Stimulated activated CD4-positive, alpha-beta T cell treated with anti-CD3 and anti-CD28 coated beads, Interleukin-2, amount 100 ng/mL, for 24 hours (primary cell): ENCODE measurements at places on chromosomes 11 and 22.

- no peak for DNase-seq
Measured at GRCh38 chr11:101128571-101129202, 926 bp downstream of the PGR start.

GRCh38 chr22:31173386-31174145, 13.6 kb downstream of the RNF185 start:
- no peak for DNase-seq

- peak; percentile 86 for DNase-seq
Measured at GRCh38 chr22:39170825-39171622, 18.5 kb upstream of the CBX7 start.

- DNase-seq = no peak
Measured at GRCh38 chr11:131146827-131147490, 223.5 kb upstream of the NTM start.

GRCh38 chr11:1125803-1126202, 31.9 kb upstream of the MUC5AC start:
- no peak for DNase-seq

DNA sequence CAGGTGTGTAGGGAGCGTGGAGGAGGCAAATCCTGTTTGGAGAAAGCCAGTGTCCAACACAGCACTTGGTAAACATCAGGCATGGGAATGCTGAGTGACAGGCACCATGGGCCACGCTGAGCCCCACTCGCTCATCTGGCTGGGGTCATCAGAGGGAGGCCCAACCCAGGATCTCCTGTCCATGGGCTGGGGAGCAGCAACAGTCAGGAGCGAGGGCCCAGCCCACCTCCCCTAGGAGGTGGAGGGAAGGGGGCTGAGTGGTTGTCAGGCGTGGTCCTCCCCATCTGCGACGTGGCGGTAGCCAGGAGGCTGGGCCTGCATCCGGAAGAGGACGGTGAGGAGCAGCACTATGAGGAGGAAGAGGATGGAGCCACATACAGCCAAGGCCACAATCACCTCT, 8.8 kb downstream of the ACP2 start:
- no peak for DNase-seq

GRCh38 chr22:35917651-35918050, 111.0 kb downstream of the RBFOX2 start:
- DNase-seq = no peak

DNA sequence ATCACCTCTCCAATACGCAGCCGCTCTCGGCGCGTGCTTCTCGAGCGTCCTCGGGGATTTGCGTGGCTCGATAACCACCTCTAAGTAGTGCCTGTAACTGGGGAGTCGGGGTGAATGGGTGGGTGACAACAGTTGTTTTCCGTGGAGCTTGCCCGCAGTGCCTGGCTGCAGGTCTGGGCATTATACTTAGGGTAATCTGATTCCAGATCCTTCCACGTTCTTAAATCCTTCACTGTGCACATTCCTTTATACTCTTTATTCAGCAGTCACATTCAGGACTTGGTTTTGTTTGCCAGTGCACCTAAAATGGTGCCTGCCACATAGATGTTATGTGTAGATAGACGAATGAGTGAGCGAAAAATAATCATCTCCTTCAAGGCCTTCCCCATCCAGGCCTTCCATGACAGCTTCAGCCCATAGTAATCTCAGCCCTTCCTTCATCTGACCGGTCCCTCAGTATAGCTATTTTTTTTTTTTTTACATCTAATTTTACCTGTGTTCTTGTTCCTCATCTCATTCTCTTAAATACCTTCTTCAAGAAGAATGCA, 602 bp downstream of the NAT10 start:
- no peak for DNase-seq

DNA sequence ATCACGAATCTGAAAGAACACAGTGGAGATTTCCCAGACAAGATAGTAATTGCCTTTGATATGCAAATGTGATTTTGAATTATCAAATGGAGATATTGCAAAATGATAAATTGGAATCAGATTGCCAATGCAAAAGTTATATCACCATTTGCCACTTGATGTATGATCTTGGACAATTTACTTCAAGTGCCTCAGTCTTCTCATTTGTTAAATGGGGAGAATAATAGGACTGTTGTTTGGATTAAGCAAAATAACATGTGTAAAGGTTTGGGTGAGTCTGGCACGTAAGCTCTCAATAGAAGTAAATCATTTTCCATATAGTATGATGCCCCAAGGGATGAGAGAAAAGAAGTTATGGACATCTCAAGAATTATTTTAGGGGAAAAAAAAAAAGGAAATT, 7.9 kb upstream of the PHF21A start:
- DNase-seq = no peak

DNA sequence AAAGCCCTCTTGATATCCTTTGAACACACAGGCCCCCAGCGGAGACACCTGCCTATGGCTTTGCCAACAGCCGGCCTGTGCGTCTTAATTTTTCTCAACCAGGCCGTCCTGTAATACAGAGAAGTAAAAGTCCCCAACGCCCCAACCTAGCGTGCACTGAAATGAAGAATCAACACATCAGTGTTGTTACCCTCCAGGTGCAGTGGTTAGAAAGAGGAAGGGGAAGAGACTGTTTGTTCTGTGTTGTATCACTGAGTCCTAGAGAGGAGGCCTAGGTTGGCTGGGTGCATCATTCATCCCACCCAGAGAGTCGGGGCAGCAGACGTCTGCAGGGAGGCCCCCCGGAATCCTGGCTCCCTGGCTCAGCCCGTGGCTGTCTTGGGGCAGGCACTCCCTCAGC, 25.7 kb downstream of the SGSM1 start:
- no peak for DNase-seq

GRCh38 chr11:120835601-120836228, 188.2 kb upstream of the TBCEL start:
- DNase-seq = peak; percentile 38
